ENCODE measurements at places on chromosomes 7 and 10.

DNA sequence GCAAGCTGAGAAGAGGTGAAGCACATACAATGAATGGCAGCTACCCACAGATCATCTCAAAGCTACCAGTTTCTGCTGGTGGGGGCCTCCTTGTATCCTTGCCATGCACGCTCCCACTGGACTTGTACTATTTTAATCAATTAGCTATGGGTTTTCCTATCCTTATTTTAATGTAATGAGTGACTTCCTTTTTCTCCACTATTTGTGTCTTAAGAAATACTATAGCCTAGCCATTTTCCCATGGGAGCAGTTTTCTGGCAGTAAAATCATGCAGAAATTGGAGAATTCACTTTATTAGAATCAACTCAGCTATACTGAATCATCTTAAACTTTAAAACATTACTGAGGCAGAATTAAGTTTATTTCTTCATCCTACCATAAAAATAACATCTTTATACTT lies 73.5 kb downstream of the CTNNA3 start:
- DNase-seq = no peak

DNA sequence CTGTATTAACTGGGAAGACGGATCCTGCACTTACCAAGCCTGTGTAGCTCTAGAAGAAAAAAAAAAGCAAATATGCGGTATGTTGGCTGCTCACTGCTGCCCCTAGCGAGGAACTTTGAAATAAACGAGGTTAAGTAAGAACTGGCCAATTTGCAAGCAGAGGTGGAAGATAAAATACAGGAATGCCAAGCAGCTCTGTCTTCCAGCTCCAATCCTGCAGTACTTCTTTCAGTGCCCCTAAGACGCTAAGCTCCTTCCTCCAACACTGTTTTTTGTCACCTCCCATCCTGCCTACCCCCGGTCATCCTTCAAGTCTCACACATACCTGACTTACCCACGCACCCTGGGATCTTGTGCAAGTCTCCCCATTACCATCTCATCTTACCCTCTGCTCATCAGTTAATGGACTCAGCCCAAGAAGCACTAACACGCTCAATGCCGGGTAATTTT lies 809 bp downstream of the C10orf143 start:
- peak; percentile 54 for DNase-seq

GRCh38 chr10:97685395-97685958 lies 1.6 kb downstream of the AVPI1 start:
- no peak for DNase-seq

GRCh38 chr7:2967705-2968104 lies 76.0 kb downstream of the CARD11 start:
- no peak for DNase-seq

DNA sequence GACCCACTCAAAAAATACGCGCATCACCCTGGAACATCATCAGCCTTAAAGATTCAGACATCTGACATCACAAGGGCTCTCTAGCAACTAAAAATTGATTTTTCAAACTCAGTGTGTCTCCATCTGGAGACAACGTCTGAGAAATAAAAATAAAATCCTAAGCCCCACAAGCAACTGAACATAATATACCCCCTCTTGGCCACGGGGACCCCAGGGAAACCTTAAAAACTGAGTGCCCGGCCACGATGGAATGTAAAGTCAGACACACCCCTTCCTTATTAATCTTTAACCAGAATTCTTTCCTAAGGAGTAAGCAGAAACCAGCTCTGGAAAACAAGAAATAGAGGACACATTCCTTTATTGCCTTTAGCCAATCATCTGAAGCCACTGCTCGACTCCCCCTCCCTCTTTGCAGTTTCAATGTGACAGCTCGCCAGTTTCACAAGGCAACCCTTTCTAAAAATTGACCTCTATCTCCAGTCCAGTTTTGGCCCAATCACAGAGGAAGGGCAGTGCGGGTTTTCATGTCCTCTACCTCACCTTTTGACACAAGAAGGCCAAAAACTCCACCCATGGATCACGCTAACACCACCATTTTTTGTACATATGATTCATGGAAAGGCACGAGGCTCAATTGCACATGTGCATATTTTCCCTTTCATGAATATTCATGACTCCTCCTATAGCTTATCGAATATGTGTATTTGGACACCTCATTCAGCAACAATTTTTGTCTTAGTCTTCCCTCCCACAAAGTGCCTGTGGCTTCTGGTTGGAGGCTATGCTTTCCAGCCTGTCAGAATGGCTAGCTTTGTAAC lies 24.2 kb downstream of the IFIT3 start:
- DNase-seq = peak; percentile 88

DNA sequence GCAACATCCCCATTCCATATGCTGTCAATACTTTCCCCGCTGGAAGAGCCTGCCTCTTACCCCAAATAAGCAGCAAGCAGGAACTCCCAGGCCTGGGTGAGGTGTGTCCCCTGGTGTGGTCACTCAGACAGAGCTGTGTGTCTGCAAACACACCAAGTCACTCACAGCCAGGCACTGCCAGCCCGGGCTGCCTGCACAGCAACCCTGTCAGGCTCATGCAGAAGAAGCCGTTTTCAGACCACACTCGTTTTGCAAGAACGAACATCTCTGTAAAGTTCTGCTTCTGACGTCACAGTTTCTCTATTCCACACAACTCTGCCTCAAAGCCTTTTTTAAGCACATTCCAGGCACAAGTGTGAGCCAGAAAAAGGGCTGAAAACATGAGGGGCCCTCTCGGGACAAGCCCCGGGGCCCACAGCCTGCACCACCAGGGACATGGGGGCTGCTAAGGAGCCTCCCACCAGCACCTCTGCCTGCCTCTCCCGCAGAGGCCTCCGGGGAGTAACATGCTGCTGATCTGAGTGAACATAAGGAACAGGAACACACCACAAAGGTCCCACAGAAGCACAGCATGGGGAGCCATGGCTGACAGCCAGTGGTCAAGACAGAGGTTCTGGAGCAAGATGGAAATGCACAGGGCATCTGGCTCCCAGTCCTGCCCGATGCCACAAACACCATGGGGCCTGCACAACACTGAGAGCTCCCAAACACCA lies 11.4 kb downstream of the PTPRN2 start:
- DNase-seq = no peak

DNA sequence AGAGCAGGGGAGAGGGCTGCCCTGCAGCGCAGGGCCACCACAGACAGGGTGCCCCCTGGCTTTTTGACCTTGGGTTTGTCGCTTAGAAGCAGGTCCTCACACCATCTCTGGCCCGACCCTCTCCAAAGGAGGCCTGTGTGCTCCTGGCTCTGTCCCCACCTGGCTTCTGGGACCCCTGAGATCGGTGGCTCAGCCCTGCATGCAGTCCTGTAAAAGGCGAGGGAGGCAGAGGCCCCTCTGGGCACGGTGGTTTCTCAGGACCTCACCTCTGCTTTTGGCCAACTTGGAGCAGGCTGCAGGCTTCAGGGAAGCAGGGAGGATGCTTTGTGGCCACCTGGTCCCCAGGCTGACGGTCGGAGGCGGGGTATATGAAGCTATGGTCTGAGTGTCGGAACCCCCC lies 21.4 kb downstream of the WDR86 start:
- no peak for DNase-seq

DNA sequence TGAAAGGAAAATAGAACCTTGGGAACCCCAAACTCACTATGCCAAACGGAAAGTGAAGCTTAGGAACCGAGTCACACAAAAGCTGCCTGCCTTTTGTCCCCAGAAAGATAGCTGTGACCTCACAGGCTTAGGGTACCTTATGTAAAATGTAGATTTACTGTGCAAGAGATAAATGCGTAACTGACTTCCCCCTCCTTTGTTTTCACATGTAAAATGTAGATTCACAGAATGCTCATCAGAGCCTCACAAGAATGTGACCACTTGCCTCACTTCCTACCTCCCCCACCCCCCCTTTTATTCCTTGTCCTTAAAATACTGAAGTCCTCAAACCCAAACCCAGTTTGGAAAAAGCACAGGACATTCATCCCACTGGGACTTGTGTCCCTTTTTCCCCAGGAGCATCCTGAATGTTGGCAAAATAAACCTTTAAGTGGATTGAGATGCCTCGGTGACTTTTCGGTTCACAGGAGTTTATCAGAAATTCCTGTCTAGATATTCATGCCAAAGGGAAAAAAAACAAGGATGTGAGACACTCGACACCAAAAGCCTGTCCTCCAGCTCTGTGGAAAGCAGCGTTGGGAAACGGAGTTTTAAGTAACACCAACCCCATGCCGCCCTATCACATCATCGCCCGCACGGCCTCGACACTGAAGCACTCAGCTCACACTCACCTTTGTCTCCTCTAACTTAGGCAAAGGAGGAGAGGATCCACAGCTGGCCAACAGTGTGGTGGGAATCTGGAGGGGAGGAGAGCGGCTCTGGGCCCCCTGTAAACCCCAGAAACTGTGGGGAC lies 45.9 kb downstream of the SVIL start:
- DNase-seq = no peak

DNA sequence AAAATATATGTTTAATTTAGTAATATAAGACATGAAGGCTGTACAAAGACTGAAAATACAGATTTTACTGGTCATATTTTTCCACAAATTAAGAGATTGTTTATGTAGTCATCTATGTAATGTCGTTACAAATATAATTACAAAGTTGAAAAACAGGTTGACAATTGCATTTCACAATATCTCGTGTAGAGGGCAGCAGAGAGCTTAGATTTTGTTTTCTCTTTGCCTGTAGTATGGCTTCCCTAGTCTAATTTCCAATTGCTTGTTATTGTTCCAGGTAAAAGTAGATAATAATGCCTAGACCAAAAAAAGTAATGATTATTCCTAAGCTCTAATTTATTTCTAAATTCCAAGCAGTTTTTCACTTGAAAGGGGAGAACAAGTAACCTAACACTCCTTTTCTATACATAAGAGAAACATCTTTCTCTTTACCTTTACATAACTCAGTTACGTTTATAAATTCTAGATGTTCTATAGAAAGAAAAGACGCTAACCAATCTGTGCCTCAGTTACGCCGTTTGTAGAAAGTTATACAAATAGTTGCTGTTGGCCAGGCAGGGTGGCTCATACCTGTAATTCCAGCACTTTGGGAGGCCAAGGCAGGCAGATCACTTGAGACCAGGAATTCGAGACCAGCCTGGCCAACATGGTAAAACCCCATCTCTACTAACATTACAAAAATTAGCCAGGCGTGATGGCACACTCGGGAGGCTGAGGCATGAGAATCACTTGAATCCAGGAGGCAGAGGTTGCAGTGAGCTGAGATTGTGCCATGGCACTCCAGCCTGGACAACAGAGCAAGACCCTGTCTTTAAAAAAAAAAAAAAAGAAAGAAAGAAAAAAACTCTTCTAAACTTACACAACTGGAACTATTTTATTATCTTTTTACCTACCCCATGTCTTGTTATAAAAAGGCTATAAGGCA lies 30.0 kb downstream of the NET1 start:
- DNase-seq = no peak

GRCh38 chr10:100736809-100737354 lies 8.5 kb upstream of the PAX2 start:
- no peak for DNase-seq

DNA sequence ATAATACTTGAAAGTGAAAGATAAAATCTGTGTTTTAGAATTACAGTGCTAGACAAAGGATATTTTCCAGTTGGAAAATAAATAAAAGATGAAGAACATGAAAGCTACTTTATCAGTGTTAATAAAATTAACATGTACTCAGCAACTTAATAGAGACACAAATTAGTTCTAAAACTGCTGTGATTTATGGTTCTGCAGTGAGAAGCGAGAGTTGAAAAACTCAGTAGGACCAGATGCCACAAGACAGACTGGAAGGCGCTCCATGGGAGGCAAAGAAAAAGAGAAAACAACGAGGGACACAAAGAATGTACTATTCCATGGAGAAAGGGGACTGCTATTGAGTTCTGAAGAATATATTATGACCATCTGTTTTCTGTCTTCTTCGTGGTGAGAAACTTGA lies 590.4 kb downstream of the PHTF2 start:
- DNase-seq = no peak

DNA sequence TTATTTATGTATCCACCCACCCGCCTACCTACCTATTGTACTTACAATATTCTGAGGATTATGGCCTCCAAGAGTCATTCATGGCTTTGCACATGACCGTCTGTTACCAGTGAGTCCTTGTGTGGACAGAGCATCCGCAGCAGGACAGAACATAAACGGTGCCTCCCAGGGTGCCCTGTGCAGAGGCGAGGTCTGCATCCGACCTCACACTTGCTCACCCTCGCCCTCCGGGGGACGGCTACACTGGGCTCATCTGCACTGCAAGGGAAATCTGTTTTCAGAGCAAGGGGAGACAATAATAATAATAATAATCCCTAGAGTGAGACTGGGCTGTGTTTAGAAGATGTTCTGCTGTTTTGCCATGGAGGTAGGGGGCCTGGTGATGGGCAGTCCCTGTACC lies 29.8 kb downstream of the PFKP start:
- DNase-seq = no peak

GRCh38 chr10:103648636-103649532 lies 155.4 kb downstream of the NEURL1 start:
- no peak for DNase-seq
